Aorta (tissue), 5 donors: ENCODE measurements at places on chromosomes 5 and 9.

DNA sequence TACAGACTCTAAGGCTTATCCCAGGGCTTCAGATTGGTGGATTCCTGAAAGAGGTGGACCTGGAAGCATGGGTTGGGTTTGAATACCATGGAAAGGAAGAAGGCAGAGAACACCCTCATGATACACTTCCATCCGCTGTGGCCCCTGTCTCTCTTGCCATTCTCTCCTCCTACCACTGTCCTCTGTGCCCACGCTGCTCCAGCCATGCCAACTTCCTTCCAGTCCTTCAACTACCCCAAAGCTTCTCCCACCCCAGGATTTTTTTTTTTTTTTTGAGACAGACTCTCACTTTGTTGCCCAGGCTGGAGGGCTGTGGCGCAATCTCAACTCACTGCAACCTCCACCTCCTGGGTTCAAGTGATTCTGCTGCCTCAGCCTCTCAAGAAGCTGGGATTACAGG is 1.7 kb upstream of the SPARC start:
- peak overlapping the region; percentile 23 for H3K27ac ChIP-seq
- no peaks in the 10 kb centered on the region for H3K27me3 ChIP-seq
- H3K36me3 ChIP-seq: no peaks in the 10 kb centered on the region

DNA sequence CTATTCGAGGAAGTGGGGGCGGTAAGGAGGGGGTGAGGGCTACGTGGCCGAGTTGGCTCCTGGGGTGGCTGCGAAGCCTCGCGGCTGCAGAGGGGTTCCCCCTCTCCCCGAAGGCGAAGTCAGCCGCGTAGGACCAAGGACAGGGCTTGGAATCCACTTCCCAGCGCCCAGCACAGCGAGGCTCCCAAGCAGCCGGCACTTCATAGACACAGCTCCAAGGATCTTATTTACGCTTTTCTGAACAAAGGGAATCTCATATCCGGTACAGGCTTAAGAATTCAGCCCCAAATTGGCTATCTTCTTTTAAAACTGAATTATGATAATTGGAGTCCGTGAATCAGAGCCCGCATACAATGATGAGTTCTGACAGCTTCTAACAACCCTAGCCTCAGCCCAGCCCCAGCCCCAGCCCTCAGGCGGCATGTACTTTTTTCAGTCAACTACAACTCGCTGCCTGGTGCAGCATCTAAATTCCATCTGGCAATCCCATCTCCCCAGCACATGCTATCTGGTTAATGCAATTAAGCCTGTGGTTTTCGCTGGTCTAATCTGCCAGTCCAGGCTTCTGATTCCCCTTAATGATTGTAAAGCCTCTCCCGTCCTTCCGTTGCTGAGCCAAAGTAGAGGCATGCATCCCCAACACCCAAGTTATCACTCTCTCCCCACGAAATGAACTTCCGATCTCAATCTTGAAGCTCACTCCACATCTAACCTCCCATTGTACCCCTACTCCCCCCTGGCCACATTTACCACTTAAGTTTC is 1.0 kb downstream of the ELAVL2 start:
- no peaks in the 10 kb centered on the region for H3K27me3 ChIP-seq
- H3K4me3 ChIP-seq: peak overlapping the region; percentile 30
- no peaks in the 10 kb centered on the region for H3K36me3 ChIP-seq
- H3K4me1 ChIP-seq: no peaks in the 10 kb centered on the region

GRCh38 chr9:27151693-27152404 is 42.8 kb downstream of the TEK start:
- H3K4me3 ChIP-seq: no peak overlapping the region
- H3K27me3 ChIP-seq: no peaks in the 10 kb centered on the region
- no peak for DNase-seq
- no peaks in the 10 kb centered on the region for H3K36me3 ChIP-seq
- no peak overlapping the region for H3K27ac ChIP-seq
- H3K4me1 ChIP-seq: peaks cover 7% of the 10 kb centered on the region

- H3K4me3 ChIP-seq: no peak overlapping the region
- DNase-seq: no peak
- no peaks in the 10 kb centered on the region for H3K4me1 ChIP-seq
- no peak overlapping the region for H3K27ac ChIP-seq
- no peaks in the 10 kb centered on the region for H3K27me3 ChIP-seq
These were observed 111.3 kb upstream of the ADRA1B start for GRCh38 chr5:159805021-159805420.

DNA sequence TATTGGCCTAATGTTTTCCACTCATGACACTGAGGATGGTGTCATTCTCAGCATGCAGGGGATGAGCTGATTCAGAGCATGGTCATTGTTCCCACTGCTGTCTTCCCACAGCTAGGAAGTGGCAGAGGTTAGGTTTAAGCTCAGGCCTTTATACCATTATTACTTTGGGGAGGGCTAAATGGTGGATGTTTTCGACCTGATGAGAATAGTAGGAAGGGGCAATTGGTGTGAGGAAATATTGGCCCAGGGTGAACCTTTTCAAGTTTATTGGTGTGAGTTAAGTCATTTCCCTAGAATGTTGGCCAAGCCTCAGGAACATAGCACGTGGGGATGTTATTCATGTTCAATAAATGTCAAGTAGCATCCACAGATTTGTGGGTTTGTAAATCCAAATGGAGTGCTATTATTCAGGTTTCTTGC is 59.6 kb downstream of the ARHGAP26 start:
- no peaks in the 10 kb centered on the region for H3K36me3 ChIP-seq
- no peak for DNase-seq
- H3K27me3 ChIP-seq: no peaks in the 10 kb centered on the region

DNA sequence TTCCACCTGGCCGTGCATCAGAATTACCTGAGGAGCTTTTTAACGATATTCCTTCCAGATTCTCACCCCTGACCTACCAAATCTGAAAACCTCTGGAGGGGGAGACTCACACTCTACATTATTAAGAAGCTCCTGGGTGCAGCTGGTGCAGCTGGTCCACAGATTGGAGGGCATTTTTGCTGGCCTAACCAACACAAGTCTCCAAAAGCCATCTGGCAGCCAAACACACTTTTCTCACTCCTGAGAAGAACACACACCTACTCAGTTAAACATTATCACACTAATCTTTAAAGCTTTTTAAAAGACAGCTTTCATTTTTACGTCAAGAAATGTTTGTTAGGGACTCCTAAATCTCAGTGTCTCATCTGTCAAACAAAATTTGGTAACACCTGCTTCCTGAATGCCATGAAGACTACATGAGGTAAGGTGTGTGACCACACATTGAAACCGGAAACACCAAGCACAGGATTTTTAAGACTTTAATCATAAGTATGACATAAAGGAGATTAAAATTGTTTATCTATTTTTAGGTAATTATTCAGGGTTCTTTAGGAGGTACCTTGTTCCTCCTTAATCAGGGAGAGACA is 14.2 kb upstream of the PTPN3 start:
- no peak overlapping the region for H3K27ac ChIP-seq
- H3K36me3 ChIP-seq: no peaks in the 10 kb centered on the region
- DNase-seq: no peak
- peaks cover 4% of the 10 kb centered on the region for H3K4me1 ChIP-seq
- no peak overlapping the region for H3K4me3 ChIP-seq

DNA sequence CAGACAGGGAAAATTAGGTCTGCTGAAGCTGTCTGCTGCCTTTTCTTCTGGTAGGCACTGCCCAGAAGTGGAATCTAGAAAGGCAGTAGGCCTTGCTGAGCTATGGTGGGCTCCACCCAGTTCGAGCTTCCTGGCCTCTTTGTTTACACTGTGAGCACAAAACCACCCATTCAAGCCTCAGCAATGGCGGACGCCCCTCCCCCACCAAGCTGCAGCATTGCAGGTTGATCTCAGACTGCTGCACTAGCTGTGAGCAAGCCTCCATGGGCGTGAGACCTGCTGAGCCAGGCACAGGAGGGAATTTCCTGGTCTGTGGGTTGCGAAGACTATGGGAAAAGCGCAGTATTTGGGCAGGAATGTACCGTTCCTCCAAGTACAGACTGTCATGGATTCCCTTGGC is 18.5 kb downstream of the AGTPBP1 start:
- no peaks in the 10 kb centered on the region for H3K27me3 ChIP-seq
- H3K4me1 ChIP-seq: peaks cover 5% of the 10 kb centered on the region
- no peak overlapping the region for H3K4me3 ChIP-seq
- DNase-seq: no peak

DNA sequence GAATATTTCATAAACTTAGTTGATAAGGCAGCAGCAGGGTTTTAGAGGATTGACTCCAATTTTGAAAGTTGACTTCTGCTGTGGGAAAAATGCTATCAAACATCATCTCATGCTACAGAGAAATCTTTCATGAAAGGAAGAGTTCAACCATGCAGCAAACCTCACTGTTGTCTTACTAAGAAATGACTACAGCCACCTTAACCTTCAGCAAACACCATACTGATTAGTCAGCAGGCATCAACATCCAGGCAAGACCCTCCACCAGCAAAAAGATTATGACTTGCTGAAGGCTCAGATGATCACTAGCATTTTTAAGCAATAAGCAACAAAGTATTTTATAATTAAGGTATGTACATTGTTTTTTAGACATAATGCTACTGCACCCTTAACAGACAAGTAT is 7.6 kb downstream of the TMEM174 start:
- H3K27me3 ChIP-seq: no peaks in the 10 kb centered on the region
- no peak overlapping the region for H3K27ac ChIP-seq
- DNase-seq: no peak
- no peaks in the 10 kb centered on the region for H3K36me3 ChIP-seq

GRCh38 chr5:158261674-158262367 is 402.9 kb upstream of the CLINT1 start:
- no peaks in the 10 kb centered on the region for H3K4me1 ChIP-seq
- H3K4me3 ChIP-seq: no peak overlapping the region
- no peaks in the 10 kb centered on the region for H3K27me3 ChIP-seq
- H3K36me3 ChIP-seq: no peaks in the 10 kb centered on the region

GRCh38 chr5:154370119-154370518 is 75.7 kb upstream of the SAP30L start:
- no peaks in the 10 kb centered on the region for H3K27me3 ChIP-seq
- H3K27ac ChIP-seq: no peak overlapping the region

DNA sequence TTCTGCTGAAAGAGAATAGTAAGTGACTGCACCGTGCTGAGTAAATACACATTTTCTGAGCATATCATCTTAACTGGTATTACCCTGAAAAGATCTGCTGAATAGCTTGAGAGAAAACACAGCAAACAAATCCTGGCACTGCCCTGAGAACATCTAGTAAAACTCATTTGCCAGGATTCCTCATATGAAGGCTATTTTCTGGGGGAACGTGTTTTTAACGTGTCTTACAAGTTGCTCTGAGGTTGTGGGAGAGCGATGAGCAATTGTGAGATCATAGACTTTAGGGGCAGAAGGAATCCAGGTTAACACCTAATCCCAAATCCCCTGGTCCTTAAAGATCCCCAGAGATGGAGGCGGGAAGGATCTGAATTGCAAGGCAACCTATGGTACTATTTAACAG is 331.9 kb upstream of the RFX3 start:
- DNase-seq: no peak
- no peak overlapping the region for H3K4me3 ChIP-seq
- H3K27me3 ChIP-seq: no peaks in the 10 kb centered on the region
- no peaks in the 10 kb centered on the region for H3K4me1 ChIP-seq
- no peak overlapping the region for H3K27ac ChIP-seq

GRCh38 chr5:14211818-14212803 is 69.0 kb downstream of the TRIO start:
- no peak overlapping the region for H3K4me3 ChIP-seq
- H3K36me3 ChIP-seq: no peaks in the 10 kb centered on the region
- H3K27ac ChIP-seq: no peak overlapping the region
- H3K27me3 ChIP-seq: no peaks in the 10 kb centered on the region
- no peak for DNase-seq
- H3K4me1 ChIP-seq: peaks cover 5% of the 10 kb centered on the region

DNA sequence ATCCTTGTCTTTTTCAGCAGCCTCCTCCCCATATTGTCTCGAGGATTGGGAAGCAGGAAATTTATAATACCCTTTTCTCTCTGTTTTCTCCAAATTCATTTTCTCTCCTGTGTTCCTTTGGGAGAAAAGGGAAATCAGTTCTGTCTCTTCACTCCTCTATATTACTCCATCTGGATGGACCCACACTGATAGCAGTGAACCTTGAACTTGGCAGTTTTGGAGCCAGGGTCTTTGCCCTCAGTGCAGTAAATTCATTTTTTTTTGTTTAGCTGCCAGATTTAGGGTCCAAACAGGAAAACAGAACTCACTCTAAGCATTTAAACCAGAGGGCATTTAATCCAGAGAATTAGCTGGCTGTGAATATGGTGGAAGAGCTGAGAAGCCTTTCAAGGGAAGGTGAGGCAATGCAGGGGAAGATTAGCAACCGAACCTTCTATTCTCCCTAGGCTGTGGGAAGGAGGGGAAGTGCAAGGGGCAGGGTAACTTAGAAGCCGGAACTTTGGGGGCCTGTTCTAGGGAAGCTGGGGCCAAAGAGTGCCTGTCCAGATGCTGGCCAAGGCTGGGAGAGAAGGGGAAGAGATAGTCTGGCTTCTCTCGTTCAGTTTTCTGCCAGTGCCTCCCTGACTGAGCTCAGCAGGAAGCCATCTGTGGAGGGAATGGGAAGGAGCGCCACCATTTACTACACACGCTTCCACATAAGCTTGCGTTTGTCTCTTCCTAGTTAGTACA is 16.3 kb upstream of the NPR2 start:
- no peak overlapping the region for H3K27ac ChIP-seq
- no peaks in the 10 kb centered on the region for H3K27me3 ChIP-seq
- peak; percentile 54 for DNase-seq

DNA sequence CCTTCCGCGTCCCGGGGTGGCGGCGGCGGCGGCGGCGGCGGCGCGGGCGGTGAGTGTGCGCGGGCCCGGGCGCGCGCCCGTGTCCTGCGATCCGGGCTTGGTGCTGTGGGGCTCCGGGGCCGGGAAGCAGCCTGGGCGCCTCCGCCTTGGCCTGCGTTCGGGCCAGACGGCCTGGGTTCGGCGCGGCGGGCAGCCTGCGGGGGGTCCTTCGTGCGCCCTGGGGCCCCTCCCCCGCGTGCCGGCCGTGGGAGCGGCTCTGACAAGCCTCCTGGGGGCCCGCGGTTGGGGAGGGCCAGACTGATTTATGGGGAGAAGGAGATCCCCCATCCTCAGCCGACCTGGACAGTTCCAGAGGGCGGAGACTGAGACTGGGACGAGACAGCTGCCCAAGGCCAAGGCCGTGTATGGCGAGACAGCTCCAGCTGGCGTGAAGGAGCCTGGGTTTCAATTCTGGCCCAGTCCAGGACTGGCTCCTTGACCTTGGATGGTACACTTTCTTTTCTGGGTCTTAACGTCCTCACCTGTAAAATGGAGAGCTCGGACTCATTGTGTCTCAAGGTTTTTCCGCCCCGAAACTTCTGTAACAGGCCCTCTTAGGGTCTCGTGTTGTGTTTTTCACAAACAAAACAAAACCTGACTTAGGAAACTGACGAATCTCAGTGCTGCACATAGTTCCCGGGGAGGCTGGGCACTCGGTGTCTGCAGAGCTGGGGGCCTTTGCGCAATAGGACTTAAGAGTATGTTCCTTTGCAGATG is 603 bp downstream of the TMEM268 start:
- H3K4me3 ChIP-seq: peak overlapping the region; percentile 92
- H3K4me1 ChIP-seq: no peaks in the 10 kb centered on the region
- peak overlapping the region; percentile 85 for H3K27ac ChIP-seq

DNA sequence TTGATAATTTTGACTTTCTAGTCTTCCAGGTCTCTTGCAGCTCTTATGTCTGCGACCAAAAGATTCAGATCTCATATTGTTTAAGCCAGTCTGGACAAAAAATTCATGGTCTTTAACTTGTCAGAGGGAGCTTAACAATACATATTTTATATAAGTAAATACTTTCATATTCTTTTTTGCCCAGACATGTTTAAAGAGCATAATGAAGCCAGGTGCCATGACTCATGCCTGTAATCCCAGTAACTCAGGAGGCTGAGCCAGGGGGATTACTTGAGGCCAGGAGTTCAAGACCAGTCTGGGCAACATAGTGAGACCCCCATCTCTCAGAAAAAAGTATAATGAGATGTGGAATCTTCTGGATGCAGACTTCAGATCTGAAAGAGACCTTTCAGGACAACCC is 69.8 kb downstream of the JMY start:
- no peak for DNase-seq
- no peak overlapping the region for H3K4me3 ChIP-seq
- H3K27me3 ChIP-seq: no peaks in the 10 kb centered on the region
- no peak overlapping the region for H3K27ac ChIP-seq
